ENCODE measurements at places on chromosomes 3 and 15.

DNA sequence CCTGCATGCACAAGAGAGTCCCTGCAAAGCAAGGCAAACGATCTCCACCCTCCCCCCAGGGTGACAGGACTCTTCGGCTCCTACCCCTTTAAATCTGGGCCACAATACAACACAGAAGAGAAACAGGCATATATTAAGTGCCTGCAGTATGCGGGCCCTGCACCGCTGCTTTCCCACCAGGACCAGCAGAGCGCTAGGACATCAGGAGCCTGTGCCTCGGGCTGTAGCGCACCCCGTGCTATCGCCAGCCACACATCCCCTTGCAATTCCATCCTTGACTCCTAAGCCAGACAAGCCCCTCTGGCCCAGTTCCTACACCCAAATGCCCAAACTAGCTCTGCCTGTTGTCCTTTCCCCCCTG lies 4.1 kb downstream of the GALNT15 start:
- DNase-seq = no peak

DNA sequence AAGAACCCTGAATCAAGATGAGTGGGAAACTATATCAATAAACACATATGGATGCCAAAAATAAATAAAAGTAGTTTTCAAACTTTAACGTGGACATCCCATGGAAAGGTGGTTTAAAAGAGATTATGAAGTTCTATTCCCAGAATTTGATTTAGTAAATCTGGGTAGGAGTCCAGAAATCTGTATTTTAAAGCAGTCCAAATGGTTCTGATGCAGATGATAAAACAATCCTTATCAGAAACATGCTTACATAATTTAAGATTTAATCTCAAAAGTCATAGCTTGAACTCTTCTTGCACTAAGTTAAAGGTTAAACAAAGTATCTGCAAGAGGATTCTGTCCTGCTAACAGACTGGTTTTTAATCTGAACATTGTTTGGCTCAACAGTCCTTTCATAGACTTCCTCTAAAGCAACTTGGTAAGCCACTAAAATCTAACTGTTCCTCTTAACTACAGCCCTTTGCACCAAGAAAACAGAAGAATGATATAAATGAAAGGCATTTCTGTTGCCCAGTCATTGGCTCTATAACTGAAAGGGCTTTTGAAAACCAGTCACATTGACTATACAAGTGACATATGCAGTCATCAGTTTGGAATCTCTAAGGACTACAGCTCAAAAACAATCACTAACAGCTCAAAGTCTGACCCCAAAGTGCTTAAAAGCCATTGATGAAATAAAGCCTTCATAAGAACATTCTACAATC lies 23.4 kb upstream of the MAP4 start:
- no peak for DNase-seq

GRCh38 chr3:165192610-165193192 lies 3.5 kb downstream of the SLITRK3 start:
- no peak for DNase-seq

DNA sequence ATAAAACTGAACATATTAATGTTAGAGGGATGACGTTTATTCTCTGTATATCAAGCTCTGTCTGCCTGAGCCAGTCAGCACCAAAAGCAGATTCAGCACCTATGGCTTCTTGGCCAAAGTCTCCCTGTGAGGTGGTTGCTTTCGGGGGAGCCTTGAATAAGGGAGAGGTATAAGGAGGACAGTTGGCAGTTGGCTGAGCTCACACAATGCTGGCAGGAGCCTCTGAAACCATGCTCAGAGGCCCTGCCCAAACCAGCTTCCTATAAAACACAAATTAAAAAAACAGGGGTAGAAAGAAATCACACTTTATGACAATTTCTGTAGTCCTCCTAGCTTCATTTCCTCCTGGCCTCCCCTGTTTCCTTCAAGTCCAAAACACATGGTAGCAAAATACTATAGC lies 18.8 kb downstream of the ARHGEF3 start:
- no peak for DNase-seq

GRCh38 chr3:111786922-111787321 lies 72.1 kb upstream of the PHLDB2 start:
- DNase-seq = no peak

DNA sequence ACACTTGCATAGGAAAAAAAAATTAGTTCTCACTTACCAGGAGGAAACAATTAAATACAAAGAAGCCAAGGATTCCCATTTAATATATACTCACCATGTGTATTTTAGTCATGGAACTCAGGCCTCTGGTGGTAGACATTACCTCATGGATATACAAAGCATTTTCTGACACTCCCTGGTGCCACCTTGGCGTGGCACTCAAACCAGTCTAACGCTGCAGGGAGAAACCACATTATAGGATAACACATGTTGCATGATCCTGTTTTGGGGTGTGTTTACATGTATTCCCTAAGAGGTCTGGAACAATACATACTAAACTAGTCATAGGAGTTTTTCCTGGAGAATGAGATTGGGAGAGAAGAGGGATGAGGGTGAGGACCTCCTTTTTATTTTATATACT lies 5.9 kb upstream of the RTF1 start:
- DNase-seq = no peak

GRCh38 chr15:82900511-82901060 lies 51.9 kb downstream of the HOMER2 start:
- DNase-seq = no peak

DNA sequence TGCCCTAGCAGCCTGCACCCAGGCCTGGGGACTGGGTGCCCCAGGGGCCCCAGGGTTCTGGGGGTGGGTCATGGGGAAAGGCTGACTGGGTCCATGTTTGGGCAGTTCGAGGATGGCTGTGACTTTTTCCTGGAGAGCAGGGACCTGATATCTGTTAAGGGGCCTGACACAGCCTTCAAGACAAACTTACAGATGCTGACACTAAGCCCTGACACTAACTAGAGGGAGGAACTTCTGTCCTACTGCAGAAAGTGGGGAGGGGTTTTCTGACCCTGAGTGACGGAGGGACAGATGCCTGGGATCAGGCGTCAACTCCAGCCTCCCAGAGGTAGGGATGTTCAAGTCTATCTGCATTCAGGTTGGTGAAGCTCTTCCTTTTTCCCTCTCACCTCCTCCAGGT lies 45.0 kb upstream of the SLC6A11 start:
- no peak for DNase-seq

DNA sequence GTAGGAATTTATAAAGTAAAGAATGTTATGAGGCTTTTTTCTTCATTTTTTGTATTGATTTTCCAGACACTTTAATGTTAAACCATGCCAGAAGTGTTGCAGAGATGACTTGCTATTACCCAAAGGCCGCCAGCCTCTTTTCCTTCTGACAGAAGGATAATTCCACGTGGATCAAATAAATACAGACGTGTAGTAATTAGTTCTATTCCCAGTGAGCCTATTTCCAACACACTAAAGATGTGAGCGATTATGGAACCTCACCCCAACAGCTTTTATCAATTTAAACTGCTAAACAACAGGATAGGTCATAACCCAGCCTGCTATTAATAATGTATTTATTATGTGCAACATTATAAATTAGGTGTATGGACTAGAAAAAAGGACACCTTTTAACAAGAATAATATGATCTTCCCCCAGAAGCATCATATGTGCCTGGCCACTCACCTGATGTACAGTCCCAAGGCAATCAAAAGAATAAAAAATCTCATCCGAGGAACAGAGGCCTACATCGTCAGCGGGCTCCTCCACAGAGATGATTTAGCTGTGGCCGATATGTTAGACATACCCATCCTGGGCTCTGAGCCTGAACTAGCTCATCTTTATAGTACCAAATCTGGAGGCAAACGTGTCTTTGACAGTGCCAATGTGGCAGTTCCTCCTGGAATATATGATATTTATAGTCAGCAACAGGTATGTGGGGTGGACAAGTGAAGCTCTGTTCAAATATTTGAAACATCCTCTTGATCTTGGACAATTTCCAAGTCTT lies 125.9 kb upstream of the C15orf61 start:
- no peak for DNase-seq

- no peak for DNase-seq
These were observed 609.1 kb upstream of the GRM7 start for GRCh38 chr3:6251612-6252400.

DNA sequence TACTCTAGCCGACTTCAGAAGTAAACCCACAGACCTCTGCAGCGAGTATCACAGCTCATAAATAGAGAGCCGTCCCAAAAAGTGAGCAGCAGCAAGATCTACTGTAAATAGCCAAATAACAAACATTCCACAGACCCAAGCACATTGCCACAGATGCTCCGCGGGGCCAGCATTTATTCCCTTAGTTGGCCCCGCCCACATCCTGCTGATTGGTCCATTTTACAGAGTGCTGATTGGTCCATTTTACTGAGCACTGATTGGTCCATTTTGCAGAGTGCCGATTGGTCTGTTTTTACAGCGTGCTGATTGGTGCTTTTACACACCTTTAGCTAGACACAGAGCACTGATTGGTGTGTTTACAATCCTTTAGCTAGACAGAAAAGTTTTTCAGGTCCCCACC lies 17.3 kb upstream of the GABRB3 start:
- no peak for DNase-seq

DNA sequence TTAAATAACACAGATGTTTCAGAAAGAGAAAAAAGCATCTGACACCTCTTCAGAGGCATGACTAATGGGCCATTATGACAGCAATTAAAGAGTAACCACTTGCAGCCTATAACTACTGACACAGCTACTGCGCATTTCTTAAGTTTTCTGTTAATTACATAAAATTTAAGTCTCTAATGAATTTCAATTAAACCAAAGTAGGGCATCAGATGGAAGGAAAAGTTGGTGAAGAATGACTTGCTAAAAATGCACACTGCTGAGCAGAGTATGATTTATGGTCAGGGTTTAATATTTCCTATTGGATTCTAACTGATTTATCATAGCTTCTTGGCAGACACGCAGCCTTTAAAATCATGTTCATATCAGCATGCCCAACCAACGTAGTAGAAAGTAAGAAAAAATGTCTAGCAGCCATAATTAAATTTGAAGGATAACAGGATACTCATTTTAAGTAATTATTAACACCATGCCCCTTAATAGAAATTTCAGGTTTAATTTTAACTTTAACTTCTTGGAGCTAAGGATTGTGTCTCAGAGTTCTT lies 140.0 kb downstream of the CBLB start:
- no peak for DNase-seq

DNA sequence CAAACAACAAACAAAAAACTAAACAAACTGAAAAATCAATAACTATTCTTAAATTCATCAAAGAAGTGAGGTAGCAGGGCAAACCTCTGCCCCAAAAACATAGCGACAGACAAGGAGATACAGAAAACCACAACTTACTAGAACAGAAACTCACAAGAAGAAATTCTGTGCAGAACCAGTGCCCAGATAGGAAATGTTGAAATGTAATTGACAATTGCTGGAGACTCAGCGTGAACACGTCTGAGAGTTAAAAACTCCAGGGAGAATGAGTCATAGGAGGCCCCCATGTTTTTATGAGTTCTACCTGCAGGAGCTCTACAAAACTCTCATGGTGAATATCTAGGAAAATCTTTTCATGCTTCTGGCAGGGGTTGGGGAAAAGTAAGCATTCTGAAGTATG lies 95.5 kb upstream of the SETMAR start:
- no peak for DNase-seq

GRCh38 chr3:60764870-60765269 lies 486.4 kb downstream of the FHIT start:
- DNase-seq = no peak

- DNase-seq = no peak
These were observed 166.1 kb downstream of the PYDC2 start for GRCh38 chr3:191627064-191627463.
